Adrenal gland (tissue), 19 donors: ENCODE measurements at places on chromosomes 6 and 20. TPM values are rescaled to one million over a fixed set of nuclear protein-coding genes. Genes with fewer than 3 reads are reported as not detected.

DNA sequence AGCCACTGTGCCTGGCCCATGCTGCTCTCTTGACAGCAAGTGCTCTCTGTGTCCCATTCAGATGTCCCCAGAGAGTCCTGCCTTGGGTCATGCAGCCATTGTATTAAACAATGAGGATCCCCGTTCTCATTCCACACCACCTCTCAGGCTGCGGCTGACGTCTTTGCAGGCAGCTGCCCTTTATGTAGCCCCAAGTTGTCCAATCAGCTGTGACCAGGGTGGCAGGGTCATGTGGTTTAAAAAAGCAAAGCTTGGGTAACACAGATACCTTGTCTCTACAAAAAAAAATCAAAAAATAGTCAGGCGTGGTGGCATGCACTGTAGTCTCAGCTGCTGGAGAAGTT lies 13.2 kb downstream of the GCNT2 start:
- DNase-seq = no peak

- DNase-seq = no peak
These were observed 48.9 kb downstream of the CLIC5 start for GRCh38 chr6:45966797-45967196.

The ARMH2 gene
- not detected for total RNA-seq

The SUN5 gene
- total RNA-seq = not detected
